ENCODE measurements at places on chromosomes 5 and 9.

DNA sequence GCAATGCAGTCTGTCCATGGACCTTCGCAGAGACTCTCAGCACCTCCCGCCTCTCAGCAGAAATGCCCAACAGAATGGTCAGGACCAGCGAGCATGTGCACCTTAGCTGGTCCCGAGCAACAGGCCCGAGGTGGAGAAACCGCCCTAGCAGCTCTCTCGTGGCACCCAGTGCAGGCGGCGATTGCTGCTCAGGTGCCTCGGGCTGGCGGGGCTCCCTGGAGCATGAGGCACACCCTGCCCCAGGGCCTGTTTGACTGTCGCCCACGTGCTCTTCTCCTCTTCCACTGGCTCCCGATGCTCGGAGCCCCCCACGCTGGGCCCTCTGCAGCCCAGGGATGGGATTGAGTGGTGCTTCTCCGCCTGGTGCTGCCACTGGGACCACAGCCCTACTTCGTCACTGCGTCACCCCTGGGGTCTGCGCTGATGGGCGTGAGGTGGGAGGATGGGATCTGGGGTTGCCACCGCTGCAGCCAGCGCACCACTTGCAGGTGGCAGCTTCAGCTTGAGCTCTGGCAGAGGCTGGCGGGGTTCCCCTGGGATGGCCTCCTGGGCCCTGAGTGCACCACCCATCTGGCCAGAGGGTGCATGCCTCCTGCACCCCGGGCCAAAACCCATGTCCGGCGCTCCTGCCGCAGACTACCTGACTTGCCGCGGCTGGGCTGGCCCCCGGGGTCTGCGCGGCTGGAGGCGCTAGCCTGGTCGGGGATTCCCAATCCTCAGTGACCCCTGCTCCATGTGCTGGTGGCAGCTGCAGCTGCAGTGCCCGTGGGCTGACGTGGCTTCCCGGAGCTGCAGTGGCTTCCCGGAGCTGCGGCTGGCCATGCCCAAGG lies 244.2 kb downstream of the FOXD4L6 start:
- no peak for DNase-seq

DNA sequence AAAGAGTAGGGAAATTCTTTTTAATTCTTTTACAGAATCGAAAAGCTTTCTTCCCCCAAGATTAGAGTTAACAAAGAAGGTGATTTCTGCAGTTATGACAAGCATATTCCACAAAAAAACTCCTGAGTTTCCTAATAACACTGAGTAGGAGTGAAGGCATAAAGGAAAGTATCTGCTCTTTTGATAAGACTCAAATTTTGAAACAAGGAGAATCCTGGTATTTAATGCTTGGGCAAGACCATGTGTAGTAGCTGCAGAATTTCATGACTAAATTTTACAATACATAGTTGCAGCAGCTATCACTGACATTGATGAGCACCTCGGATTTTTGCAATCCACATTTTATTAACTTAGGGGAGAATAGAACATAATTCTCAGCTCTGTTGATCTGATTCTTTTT lies 92.6 kb downstream of the MARCHF3 start:
- DNase-seq = no peak

GRCh38 chr9:131288217-131288616 lies 1.3 kb upstream of the PLPP7 start:
- DNase-seq = no peak

DNA sequence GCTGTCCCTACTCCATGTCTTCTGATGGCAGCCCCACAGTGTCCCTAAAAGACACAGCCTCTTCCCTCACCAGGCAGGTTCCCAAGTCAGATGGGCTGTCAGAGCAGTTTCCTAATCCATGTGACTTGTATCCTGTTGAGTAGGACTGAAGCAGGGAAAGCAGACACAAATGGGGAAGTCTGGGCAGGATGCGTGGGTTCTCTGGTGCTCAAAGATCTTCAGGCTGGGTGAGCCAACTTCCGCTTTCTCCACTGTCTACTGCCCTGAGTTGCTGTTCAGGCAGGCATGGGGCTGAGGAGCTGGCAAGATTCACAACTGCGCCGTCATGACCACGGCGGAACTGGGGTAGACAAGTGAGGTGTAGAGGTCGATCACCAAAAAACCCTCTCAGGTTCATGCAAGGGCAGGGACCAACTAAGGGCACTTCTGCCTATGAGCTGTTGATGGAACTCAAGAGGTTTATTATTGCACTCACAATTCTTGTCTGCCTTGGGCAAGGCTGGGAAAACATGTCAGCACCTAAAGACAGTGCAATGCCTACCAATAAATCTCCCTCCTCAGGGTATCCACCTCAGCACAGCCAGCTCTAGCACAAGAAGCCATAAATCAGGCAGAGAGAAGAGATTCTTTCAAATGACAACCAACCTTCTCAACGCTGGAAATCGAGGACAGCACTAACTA lies 83.4 kb downstream of the RAPGEF1 start:
- DNase-seq = no peak

- DNase-seq = no peak
Measured at GRCh38 chr5:2910401-2911175, 159.1 kb upstream of the IRX2 start.

DNA sequence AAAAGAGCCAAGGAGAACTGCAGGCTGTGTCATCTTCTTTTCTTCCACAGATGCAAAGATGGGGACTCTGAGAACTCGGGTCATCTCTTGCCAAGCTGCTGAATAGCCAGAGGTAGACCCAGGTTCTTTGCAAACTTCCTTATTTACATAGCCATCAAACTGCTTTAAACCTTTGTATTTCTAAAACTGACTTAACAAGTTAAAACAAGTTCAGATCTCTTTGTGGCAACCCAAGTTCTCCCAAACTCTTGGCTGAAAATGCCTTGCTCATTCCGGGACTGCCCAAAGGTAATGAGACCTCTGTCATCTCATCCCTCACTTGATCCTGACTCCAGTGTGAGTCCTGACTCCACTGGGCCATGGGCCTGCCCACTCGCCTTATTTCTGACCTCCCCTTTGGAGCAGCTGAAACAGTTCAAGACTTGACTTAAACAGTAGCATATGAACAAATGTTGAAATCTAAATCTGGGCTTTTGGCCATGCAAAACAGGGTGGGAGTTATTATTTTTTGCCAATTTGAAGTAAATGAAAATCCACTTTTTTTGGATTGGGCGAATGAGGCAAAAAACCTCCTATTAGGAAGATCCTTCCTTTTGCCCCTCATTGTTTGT lies 50.6 kb downstream of the FBXL7 start:
- no peak for DNase-seq

DNA sequence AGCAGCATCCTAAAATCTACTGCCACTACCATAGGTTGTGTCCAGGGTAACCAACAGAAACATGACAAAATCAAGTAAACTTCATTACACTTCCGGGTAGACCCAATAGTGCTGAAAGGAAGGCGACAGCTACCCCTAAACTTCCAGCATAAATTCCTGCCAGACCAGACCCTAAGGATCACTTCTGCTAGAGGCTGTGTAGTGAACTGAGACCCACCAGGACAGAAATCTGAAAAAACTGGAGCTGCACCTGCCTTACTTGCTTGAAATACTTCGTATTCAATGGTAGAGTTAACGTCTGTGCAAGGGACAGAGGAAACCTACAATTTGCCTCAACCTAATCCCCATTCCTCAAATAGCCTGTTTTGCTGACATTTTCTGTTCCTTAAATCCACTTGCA lies 1.0 kb upstream of the SECISBP2 start:
- DNase-seq = no peak

DNA sequence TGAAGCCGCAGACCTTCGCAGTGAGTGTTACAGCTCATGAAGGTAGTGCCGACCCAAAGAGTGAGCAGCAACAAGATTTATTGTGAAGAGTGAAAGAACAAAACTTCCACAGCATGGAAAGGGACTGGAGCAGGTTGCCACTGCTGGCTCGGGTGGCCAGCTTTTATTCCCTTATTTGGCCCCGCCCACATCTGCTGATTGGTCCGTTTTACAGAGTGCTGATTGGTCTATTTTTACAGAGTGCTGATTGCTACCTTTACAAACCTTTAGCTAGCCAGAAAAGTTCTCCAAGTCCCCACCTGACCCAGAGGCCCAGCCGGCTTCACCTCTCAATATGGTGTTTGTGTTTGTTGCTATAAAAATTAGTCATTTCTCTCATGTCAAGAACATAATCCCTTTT lies 49.7 kb downstream of the RECK start:
- no peak for DNase-seq

GRCh38 chr9:129506892-129507291 lies 114.0 kb downstream of the C9orf50 start:
- no peak for DNase-seq

DNA sequence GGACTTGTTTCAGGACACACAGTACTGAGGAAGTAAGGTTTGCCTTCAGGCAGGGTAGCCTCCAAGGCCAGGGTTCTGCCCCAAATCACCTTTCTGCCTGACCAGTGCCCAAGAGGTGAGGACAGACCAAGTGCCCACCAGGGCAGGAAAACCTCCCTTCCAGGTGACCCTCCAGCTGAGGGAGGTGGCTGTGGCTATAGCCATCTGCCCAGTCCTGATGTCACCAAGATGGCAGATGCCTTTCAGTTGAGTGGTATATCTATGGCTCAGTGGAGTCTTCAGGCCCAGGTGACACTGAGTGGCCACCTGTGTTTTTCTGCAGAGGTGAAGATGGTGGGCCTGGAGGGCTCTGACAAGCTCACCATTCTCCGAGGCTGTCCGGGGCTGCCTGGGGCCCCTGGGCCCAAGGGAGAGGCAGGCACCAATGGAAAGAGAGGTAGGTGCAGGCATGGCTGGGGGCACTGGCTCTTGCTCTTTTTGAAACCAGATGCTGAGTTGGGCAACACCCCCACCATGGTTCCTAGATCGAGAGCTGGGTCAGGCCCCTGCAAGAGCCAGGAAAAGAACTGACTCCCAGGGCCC lies 1.7 kb downstream of the FCN2 start:
- no peak for DNase-seq

- no peak for DNase-seq
Measured at GRCh38 chr5:177097016-177097985, 10.6 kb downstream of the FGFR4 start.

DNA sequence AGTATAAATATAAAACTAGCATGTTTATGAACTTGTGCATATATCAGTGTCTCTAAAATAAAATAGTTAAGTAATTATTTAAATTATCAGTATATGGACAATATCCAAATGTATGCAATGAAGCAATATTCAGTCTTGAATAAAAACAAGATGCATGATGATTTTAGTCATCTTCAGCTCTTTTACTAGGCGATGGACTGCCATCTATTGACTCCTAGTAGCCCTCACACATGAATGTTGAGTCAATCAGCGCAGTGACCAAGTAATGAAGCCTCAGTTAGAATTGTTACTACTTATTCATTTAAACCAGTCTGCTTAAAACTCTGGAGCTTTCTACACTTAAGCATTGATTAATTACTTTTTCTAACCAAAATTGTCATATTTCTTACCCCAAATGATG lies 92.9 kb upstream of the GRHPR start:
- peak; percentile 33 for DNase-seq

DNA sequence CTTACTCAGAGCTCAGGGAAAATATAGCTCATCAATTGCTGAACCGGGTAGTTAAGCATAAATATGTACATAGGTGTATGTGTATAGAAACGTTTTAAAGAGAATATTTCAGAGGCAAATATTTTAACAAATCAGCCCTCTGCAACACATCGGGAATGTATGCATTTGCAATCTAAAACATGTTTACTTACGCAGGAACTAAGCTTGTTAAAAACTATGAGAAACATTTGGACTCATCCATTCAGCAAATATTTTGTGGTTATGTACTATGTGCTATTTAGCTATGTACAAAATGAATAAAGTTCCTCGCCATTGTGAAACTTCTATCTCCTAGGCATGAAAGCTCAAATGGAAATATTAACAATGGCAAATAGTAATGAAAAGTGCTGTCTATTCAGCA lies 469.9 kb downstream of the ARHGEF28 start:
- peak; percentile 84 for DNase-seq

- no peak for DNase-seq
Measured at GRCh38 chr5:935510-936084, 42.9 kb downstream of the TRIP13 start.

- DNase-seq = no peak
Measured at GRCh38 chr9:70030156-70030555, 13.5 kb upstream of the MAMDC2 start.

DNA sequence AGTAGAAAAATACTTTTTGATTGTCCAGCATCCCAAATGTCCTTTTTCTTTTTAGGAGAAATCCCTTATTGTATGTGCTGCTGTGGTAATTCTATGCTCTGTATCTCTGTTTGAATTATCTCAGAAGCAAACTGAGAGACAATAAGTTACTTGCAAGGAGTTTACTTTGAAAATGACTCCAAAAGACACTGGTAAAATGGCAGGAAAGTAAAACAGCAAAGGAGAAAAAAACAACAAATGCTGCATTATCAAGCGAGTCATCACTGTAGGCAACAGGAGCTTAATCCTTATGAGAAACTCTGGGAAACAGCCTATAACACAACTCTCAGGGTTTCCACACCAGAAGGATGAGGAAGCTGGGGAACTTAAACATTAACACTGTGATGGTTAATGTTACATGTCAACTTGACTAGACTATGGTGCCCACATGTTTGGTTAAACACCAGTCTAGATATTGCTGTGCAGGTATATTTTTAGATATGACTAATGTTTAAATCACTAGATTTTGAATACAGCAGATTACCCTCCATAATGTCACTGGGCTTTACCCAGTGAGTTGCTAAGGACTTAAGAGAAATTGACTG lies 92.6 kb upstream of the GAS1 start:
- peak; percentile 79 for DNase-seq

DNA sequence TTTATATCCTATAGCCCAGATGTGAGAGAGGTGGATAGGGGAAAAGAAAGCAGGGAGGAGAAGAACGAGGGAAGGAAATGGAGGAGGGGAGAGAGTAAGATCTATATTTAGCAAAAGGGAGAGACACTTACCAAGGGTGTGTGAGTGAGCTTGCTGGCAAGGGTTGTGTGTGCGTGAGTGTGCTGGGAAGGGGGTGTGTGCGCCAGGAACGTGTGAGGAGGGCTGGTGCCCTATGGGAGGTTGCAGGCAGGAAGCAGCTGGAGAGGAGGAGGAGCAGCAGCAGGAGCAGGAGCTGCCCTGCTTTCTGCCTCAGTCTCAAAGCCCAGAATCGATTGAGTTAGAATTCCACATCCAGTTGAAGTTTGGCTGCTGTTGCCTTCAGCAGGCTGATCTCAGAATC lies 148.3 kb upstream of the RUSC2 start:
- peak; percentile 83 for DNase-seq

GRCh38 chr5:149682532-149683075 lies 47.5 kb upstream of the PPARGC1B start:
- DNase-seq = no peak

DNA sequence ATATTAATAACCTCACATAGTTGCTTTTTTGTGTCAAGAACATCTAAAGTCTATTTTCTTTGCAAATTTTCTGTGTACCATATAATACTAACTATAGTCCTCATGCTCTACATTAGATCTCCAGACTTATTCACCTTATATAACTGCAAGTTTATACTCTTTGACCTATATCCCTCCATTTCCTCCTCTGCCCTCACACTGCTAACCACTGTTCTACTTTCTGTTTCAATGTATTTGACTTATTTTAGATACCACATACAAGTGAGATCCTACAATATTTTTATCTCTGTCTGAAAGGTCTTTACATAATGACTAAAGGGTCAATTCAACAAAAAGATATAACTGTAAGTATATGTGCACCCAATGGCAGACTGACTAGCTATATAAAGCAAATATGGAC lies 789.7 kb upstream of the ZNF608 start:
- DNase-seq = no peak
